Right hindlimb (tissue), 1 donor: ENCODE measurements at places on chromosomes 13 and 19.

DNA sequence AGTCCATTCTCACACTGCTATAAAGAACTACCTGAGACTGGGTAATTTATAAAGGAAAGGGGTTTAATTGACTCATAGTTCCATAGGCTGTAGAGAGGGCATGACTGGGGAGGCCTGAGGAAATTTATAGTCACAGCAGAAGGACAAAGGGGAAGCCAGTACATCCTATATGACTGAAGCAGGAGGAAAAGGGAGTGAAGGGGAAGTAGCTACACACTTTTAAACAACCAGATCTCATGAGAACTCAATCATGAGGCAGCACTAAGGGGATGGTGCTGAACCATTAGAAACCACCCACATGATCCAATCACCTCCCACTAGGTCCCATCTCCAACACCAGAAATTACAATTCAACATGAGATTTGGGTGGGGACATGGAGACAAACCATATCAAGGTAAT lies 209.1 kb downstream of the DIAPH3 start:
- no peak for DNase-seq

DNA sequence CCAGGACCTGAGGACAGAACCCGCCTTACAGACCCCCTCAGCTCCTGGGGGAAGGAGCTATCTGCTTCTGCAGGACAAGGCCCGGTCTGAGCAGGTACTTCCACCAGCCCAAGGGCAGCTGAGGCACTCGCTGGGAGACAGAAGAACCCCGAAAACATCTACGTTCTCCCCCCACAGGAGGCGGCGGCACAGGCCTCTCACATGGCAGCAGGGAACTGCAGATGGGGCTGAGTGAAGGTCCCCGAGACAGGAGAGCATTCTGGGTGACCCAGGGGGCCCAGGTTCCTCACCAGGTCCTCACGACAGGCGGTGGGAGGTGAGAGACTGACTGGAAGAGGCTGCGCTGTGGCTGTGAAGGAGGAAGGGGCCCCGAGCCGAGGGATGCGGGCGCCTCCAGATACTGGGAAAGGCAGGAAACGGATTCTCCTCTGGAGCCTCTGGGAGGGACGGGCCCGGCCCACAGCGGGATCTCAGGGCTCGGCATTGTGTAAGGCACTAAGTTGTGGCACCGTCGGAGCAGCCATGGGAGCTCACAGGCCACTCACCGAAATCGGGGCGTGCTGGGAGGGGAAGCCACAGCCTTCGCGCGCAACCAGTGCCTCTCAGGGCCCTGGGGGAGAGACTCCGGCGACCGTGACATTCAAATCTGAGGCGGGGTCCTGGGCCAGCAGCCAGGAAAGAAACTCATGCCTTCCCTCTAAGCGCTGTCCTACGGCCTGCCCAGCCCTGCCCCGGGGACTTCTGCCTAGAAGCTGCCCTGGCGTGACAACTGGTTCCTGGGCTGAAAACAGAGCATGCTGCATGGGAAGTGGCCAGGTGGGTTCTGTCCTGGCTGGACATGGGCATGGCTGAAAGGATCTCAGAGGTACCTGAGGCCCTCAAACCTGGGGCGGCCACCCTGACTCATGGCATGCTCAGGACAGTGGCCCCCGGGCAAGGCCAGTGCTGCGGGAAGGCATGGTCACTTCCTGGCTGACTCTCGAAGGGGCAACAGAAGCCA lies 14.0 kb downstream of the RPL36 start:
- peak; percentile 19 for DNase-seq

- DNase-seq, result no peak
Observed at GRCh38 chr19:17036640-17037039, 10.0 kb upstream of the CPAMD8 start.

DNA sequence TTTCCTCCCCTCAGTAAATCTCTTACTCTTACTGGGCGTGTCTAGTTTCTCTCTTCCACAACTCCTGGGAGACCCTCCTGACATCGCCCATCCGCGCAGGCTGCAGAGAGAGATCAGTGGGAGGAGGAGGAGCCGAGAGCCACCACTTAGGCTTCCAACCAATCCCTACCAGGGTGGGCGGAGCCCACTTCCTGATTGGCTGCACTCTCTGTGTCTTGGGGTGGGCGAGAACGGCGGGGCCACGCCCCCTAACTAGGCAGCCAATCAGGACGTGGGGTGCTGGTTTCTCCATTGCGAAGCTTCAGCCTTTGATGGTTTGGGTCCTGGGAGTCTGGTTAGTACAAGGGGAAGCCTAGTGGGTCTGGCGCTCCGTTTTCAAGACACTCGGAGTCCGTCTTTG lies at the start of gene PMIS2:
TSS of gene PMIS2 (plus strand) at position 326 of the 400 bp plus-strand sequence. CDS start 87 bp downstream, outside the sequence.
- DNase-seq, result no peak

- no peak for DNase-seq
Observed at GRCh38 chr19:44050740-44051649, 841 bp upstream of the ZNF223 start.
